ENCODE measurements at places on chromosomes 7 and 10.
A peak's percentile ranks its signal among the peaks of the same experiment; 100 is the strongest.

DNA sequence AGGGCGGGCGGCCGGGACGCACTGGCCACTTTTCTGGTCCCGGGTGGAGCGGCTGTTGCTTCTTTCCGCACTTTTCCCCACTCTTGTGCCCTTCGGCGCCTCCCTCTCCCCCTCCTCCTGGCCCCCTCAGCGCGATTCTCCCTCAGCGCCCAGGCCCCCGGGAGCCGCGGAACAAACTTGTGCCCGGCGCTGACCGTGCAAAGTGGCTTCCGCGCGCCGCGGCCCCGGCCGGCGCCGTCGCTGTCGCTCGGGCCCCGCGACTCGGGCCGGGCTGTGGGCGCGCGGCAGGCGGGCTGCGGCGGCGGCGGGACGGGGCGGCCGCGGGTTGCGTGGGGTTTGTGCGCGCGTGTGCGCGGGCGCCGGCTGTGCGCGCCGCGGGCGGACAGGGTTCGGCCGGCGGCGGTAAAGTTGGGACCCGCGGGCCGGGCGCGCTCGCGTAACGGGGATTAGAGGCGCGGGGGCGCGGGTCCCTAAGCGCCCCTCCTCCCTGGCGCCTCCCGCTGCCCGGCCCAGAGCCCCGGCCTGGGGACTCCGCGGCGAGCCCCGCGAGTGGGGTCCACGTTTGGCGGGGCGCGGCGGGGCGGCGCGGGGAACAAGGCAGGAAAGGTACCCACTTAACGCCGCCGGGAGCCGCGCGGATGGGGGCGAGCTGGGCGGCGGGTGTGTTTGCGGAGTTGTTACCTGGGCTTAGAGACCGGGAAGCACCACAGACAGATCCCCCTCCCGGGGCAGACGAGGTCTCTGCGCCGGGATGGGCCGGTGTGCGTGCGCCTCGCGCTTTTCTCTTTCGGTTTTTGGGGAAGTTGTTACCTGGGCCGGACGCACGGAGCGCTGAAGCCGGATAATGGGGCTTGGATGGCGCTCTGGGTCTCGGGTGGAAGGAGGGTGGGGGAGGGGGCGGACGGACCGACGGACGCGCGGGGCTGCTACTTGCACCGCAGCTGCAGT is 860 bp downstream of the ZEB1 start:
- DNase-seq = peak; percentile 44

- no peak for DNase-seq
These were observed 39.8 kb downstream of the WBP1L start for GRCh38 chr10:102783568-102783967.

- no peak for DNase-seq
These were observed 34.9 kb downstream of the PRF1 start for GRCh38 chr10:70567603-70568002.

DNA sequence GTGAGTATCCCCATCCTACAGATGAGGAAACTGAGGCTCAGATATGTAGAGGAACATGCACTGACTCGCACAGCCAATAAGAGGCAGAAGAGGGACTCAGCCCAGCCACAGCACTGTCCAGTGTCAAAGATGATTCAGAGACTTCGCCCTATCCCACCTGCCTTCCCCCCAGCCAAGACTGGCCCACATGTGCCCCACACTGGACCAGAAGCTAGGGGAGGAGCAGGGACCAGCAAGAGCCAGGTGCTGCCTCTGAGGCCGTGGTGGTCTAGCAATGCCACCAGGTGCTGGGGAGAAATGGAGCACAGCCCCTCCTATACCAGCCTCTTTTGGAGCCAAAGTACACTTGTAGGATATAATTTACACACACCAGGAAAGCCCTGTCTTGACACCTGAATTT is 22.3 kb downstream of the GRID1 start:
- DNase-seq = no peak

GRCh38 chr10:49309691-49310411 is 10.9 kb downstream of the C10orf71 start:
- DNase-seq = no peak

DNA sequence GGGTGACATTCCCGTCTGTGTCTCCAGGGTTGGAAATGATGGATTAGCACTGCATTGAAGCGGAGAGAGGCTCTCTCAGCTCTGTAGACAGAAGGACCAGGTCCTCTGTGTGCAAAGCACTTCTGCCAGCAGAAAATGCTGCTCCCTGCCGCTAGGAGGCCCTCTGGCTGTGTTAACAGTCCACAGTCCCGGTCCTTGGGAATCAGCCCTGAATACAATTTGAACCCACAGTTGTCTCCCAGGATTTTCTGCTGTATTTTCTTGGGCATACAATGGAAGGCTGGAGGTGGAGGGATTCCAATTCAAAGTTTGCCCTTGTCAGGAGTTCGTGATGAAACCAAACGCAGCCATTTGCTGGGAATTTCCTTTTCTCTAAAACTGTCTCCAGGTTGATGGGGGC is 205.2 kb downstream of the GLRX3 start:
- DNase-seq = no peak

- no peak for DNase-seq
These were observed 18.1 kb downstream of the PDGFA start for GRCh38 chr7:501526-501925.

GRCh38 chr7:128129224-128129864 is 98.1 kb upstream of the LRRC4 start:
- no peak for DNase-seq

- DNase-seq = no peak
These were observed 56.6 kb downstream of the TWIST1 start for GRCh38 chr7:19060761-19061259.

DNA sequence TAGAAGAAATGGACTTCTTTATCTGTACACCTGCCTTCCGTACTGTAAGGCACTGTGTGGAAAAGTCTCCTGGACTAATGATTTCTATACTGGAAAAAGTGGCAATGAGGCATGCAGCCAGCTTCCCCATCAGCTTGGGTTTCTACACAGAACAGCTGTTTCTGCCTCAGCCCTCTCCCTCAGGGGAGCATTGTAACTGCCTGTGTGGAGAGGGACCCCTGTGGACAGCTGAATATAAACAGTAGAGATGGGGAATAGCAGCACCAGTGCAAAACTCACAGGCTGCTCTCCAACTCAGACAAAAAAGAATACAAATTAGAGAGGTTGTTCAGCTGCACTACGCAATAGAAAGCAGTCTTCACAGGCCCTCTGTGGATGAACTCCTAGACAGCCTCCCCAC is 451.3 kb upstream of the MBL2 start:
- DNase-seq = no peak

- no peak for DNase-seq
These were observed 27.7 kb upstream of the DDIT4 start for GRCh38 chr10:72245949-72246525.

- DNase-seq = no peak
These were observed 690.4 kb upstream of the NRP1 start for GRCh38 chr10:34024693-34025425.

GRCh38 chr7:80603940-80604339 is 34.5 kb upstream of the CD36 start:
- DNase-seq = no peak

DNA sequence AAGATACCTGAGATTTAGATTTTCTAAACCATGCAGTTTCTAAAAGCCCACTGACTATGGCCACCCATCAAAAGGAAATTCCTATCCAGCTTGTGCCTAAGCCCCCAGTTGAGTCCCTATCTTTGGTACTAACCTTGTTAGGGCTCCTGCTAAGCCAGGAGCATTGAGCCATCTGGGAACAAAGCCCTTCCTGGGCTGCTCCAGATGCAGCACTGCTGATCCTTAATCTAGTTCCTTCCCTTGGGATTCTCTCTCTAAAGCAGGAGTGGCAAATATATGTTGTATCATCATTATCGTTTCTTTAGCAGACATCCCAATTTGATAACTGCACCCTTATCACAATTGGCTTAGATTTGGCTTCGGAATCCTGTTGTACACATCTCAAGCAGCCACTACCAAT is 24.7 kb upstream of the PDLIM1 start:
- DNase-seq = no peak

GRCh38 chr10:60380781-60381180 is 8.9 kb downstream of the ANK3 start:
- DNase-seq = no peak

- no peak for DNase-seq
These were observed 178.3 kb downstream of the CDCA7L start for GRCh38 chr7:21767300-21767900.

- DNase-seq = no peak
These were observed 312.0 kb downstream of the DPP6 start for GRCh38 chr7:154364170-154364569.

- no peak for DNase-seq
These were observed 886.1 kb upstream of the SORCS1 start for GRCh38 chr10:108050626-108051025.

DNA sequence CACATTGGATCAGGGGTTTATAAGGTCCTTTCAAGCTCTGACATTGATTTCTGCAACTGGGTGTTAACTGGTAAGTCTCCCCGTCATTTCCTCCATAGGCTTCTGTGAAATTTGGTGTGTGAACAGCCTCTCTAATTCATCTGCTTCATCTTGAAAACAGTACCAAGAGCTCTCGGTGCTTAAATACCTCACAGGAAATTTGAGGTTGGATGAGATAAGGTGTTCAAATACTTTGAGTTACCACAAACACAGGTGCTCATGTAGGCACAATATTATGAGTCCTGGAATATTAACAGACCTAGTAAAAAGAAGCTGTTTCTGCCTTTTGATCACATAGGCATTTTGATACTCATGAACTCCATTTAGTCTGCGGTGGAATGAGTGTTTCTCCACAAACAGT is 85.2 kb downstream of the RTKN2 start:
- DNase-seq = peak; percentile 43

GRCh38 chr10:43071865-43072650 is 4.8 kb upstream of the RET start:
- no peak for DNase-seq

GRCh38 chr10:21427804-21428481 is 97.5 kb downstream of the SKIDA1 start:
- no peak for DNase-seq

DNA sequence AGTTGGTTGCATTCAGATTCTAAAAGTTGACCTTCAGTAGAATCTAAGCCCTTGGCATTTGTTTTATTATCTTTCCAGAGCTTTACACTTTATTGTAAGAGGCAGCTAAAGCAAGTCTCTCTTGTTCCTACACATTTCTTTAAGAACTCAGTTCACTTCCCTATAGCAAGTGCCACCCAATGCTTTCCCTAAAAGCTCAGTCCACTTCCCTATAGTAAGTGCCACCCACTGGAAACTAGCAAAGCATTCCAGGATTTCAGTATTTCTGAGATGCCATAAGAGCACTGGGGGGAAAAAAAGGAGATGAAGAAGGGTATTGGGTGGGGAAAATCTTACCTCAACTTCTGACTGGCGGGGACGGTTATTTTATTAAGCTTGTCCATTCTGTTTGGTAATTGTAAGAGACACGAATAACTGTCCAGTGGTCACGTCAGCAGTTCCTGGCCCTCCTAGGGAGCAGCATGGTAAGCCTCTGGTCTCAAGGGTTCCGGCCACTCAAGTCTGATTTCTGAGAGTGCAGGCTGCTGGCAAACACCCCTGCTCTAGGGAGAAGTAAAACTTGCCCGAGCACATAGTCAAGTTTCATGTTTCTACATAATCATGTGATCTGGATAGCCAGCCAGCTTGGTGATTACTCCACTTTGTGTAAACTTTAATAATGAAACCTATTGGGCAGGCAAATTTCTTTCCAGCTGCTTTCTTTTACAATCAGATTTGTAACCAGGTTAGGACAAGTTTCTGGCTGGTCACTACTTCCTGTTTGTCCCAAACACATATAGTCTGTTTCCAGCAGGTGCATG is at the start of gene BLNK:
BLNK (minus strand) TSS at position 554 of the 800 bp plus-strand sequence; CDS start at position 383, 171 bp downstream.
- no peak for DNase-seq

DNA sequence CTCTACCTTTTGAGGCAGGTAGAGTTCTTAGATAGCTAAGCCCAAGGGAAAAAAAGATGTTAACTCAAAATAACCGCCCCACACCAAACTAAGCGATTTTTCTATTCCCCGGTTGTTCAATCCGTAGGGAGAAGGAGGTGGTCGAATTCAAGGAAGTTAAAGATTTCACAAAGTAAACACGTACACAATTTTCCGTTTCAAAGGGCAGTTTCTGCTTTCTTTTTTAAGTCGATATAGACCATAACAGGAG is 842 bp downstream of the KBTBD2 start:
- DNase-seq = no peak

DNA sequence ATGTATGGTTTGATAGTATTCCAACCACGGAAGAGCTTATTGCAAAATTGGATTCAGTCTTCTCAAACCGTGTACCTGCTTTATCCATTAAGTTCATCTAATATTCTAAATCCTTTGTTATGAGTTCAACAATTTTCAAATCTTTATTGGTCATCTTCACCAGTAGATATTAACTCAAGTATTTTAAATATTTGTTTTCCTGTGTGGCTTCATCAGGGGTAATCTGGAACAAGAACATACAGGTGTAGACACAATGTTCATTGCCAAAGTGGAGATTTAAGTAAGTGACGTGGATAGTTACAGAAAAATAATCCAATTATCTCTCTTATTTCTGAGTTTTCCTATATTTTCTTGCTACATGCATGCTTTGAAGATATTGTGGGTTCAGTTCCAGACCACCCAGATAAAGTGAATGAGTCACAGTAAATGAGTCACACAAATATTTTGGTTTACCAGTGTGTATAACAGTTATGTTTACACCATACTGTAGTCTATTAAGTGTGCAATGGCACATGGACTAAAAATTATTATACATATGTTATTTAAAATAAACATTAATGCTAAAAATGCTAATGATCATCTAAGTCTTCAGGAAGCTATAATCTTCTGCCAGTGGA is 429.0 kb upstream of the POT1 start:
- DNase-seq = no peak

GRCh38 chr10:43000021-43000411 is 76.9 kb upstream of the RET start:
- no peak for DNase-seq

DNA sequence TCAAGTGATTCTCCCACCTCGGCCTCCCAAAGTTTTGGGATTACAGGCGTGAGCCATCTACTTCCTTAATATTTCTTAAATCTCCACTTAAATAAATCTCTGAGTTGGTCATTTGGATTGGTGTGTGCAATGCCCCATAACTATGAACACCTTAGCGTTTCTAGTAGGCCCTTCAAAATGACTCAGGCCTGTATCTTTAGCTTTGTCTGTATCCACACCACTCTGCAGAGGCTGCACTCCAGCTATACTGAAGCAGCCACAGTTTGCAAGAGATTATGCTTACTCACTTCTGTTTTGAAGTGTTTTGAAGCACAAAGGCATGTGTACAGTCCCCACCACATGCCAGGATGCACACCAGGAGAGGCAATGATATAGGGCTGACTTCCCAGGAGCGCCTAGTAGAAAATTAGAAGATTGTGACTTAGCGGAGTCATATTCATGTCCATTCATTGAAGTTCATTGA is 2.4 kb upstream of the ST7 start:
- DNase-seq = no peak

DNA sequence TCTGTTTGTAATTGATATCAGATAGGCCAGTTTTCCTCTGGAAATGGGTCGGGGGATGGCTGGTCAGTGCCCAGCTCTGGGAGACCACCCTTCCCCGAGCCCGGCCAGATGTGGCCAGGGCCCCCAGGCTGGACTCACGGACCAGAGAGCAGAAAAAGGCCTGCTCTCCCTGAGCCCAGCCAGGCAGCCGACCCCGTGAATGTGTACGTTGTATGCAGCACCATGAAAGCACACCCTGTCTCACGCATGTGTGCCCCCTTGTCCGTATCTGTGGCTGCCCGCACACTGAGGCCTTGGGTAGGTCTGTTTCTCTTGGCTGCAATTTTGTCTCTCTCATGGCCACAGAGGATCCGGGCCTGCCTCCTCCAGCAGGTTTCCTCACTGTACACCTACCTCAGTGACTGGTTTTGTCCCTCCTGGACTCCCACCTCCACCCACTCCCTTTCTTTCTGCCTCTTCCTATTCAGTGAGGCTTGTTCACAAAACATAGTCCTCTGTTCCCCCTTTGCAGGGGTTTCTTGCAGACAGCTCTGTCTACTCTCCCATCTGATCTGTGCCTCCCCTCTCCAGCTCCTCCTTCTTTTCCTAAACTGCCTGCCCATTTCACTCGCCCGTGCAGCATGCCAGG is 23.6 kb upstream of the ANKRD2 start:
- DNase-seq = no peak
